Activated CD8-positive, alpha-beta memory T cell treated with anti-CD3 and anti-CD28 coated beads for 1 hour (primary cell): ENCODE measurements at places on chromosomes 7 and 10.

GRCh38 chr7:145696071-145696470 is 420.5 kb upstream of the CNTNAP2 start:
- DNase-seq, result no peak

DNA sequence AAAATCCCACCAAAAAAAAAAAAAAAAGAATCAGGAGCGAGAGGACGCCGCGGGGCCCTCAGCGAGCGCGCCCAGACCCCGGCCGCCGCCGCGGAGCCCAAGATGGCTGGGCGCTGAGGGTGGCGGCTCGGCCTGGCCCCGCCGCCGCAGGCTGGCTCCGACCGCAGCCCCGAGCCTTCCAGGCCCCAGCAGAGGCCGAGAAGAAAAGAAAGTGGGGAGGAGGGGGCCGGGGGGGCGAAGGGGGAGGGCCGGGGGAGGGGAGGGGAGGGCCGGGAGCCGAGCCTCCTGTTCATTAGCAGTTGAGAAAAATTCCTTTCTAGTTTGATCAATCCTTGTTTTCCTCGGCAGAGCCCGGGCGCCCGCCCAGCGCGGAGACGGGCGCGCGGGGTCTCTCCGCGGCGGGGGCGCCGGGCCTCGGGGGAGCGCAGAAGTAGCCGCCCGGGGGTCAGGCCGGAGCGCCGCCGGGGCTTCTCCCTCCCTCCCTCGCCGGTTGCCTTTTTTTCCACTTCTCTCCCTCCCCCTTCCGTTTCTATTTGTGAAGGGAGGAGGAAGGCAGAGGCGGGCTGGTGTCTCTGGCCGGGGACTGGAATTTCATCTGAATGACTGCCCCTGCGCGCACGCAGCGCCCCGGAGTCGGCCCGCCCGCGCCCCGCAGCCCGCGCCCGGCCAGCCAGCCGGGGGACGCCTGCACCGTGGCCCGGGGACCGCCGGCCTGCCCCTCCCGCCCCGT is 778 bp upstream of the TRIM8 start:
- DNase-seq, result no peak

- DNase-seq, result no peak
Observed at GRCh38 chr10:59524348-59524747, 162.0 kb upstream of the FAM13C start.

GRCh38 chr10:94059178-94059883 is 65.6 kb downstream of the PLCE1 start:
- DNase-seq, result no peak

GRCh38 chr10:83685458-83685857 is 453.9 kb upstream of the GHITM start:
- DNase-seq, result no peak

GRCh38 chr10:45255706-45256105 is 59.7 kb downstream of the OR13A1 start:
- DNase-seq, result no peak

DNA sequence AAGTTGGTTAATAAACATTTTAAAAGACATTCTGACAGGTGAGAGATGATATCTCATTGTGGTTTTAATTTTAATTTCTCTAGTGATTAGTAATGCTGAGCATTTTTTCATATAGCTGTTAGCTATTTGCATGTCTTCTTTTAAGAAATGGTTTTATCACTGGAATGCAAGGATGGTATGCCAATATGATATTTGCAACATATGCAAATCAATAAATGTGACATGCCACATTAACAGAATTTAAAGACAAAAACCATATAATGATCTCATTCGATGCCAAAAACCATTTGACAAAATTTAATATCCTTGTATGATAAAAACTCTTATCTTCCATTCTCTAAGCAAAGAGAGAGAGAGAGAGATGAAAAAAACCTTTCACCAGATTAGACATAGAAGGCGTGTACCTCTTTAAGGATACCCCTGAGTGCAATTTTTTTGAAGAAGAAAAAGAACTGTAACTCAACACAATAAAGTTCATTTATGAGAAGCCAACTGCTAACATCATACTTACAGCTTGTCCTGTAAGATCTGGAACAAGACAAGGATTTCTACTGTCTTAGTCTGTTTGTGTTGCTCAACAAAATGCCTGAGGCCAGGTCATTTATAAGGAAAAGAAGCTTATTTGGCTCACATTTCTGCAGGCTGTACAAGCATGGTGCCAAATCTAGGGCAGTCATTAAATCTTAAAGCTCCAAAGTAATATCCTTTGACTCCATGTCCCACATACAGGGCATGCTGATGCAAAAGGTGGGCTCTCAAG is 39.7 kb upstream of the ZMYND11 start:
- DNase-seq, result no peak

GRCh38 chr7:36381056-36381455 is 8.6 kb upstream of the ANLN start:
- DNase-seq, result no peak

DNA sequence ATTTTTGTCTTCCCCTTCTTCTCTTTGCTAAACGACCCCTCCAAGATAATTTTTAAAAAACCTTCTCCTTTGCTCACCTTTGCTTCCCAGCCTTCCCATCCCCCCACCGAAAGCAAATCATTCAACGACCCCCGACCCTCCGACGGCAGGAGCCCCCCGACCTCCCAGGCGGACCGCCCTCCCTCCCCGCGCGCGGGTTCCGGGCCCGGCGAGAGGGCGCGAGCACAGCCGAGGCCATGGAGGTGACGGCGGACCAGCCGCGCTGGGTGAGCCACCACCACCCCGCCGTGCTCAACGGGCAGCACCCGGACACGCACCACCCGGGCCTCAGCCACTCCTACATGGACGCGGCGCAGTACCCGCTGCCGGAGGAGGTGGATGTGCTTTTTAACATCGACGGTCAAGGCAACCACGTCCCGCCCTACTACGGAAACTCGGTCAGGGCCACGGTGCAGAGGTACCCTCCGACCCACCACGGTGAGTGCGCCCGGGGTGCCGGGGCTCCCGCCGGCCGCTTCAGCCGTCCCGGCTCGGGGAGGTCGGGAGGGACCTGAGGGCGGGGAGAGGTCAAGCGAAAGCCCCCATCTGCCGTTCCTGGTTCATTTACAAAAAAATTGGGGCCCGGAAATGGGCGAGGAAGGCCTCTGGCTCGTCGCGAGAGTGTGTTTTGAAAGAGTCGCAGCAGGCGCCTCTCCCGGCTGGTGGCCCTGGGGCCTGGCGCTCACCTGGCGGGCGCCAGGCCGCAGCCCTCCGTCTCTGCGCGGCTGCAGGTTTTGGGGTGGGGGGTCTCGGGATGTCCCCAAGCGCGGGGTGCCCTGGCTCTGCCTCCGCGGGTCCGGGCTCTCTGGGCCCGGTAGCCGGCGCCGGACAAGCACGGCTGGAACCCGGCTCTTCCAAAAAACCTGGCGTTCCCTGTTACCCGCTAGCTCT is 1.2 kb downstream of the GATA3 start:
- DNase-seq, result no peak

GRCh38 chr10:102159051-102159597 is 6.9 kb downstream of the NOLC1 start:
- no peak for DNase-seq

DNA sequence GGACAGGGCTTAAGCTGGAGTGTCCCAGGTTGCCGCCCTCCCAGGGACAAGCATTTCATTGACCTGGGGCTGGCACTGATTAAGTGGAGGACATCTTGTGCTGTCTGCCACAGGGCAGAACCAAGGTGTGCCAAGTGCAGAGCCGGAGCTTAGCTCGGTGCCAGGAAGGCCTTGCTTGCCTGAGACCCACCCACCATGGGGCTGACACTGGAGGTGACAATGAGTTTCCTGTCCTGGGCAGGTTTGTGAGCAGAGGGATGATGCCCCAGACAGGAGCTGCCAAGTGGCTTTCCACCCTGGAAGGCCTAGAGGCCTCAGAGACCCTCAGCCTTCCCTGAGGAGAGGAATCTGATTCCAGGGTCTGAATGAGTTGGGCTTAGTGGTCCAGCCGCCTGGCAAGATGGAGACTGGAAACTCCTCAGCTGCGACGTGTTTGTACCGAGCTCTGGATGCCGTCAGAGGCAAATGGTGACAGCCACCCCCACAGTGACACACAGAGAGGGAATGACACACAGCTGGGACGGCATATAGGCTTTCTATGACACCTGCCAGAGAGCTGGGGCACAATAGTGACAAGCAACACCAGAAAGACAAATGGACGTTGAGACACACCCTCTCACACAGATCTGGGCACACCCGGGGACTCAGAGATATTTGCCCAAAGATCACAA is 2.6 kb downstream of the ADCYAP1R1 start:
- no peak for DNase-seq

GRCh38 chr10:80437227-80437626 is 16.9 kb upstream of the TSPAN14 start:
- no peak for DNase-seq

- DNase-seq, result no peak
Observed at GRCh38 chr7:67407392-67408071, 410.9 kb downstream of the TYW1 start.

DNA sequence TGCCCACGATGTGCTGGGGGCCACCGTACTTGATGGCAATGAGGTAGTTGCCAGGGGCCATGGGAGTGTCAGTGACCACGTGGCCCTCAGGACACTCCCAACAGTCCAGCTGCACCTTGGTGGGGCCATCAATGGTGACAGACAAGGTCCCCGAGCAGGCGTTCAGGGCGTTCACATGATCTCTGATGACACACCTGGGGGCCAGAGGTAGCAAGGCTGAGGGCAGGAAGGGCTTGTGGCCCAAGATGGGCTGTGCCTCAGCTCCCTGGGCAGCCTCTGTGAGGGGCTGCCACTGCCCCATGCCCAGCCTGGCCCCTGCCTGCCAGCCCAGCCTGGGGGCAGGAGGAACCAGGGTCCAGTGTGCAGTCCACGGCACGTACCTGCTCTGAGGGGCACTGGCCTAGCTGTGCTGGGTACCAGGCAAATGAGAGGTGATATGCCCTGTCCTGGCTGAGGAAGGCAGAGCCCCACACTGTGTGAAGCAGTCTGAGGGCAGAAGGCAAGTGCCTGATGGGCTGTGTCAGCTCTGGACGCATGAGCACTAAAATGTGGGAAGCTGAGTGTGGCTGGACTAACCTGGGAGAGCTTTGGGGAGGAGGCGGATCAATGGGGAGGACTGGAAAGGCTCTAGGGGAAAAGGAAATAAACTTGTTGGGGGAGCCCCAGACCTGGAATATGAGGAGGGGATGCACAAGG is 3.5 kb upstream of the KCP start:
- no peak for DNase-seq

DNA sequence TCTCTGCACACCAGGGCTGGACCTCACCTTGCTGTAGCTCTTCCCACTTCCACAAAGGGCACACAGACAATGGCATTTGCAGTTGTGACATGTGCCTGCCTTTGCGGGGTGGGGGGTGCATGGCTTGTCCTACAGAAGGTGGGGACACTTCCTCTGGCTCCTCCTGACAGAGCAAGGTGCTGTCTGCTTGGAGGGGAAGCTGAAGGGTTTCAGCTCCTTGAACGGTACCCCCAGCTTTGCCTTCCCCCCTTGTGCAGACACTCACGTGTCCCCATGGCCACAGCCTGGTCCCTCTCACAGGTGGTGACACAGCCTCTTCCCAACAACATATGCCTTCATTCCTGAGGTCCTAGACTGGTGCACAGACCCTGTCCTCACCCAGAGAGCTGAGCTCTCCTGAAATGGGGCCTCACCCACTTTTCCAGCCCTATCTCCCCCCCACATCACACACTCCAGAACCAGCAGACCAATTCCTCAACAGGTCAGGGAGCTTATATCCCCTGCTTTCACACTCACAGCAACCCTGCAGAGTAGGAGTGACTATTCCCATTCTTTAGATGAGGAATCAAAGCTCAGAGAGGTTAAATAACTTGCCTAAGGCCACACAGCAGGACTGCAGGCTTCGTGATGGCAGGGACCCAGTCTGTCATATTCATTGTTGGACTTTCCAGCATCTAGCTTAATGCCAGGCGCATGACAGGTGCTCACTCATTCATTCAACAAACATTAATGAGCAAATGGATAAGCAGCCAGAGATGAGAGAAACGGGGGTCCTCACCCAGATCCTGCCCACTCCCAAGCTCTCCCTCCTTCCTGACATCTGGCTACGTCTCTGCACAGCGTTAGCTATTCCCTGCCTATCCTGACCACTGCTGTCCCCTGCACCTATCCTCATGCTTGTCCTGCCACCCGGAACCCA is 44.4 kb downstream of the PARP12 start:
- no peak for DNase-seq

- no peak for DNase-seq
Observed at GRCh38 chr7:28055161-28055544, 125.4 kb downstream of the JAZF1 start.

- DNase-seq, result no peak
Observed at GRCh38 chr7:33880787-33881186, 24.6 kb upstream of the BMPER start.

GRCh38 chr10:77031531-77032187 is 605.9 kb downstream of the KCNMA1 start:
- DNase-seq, result no peak

DNA sequence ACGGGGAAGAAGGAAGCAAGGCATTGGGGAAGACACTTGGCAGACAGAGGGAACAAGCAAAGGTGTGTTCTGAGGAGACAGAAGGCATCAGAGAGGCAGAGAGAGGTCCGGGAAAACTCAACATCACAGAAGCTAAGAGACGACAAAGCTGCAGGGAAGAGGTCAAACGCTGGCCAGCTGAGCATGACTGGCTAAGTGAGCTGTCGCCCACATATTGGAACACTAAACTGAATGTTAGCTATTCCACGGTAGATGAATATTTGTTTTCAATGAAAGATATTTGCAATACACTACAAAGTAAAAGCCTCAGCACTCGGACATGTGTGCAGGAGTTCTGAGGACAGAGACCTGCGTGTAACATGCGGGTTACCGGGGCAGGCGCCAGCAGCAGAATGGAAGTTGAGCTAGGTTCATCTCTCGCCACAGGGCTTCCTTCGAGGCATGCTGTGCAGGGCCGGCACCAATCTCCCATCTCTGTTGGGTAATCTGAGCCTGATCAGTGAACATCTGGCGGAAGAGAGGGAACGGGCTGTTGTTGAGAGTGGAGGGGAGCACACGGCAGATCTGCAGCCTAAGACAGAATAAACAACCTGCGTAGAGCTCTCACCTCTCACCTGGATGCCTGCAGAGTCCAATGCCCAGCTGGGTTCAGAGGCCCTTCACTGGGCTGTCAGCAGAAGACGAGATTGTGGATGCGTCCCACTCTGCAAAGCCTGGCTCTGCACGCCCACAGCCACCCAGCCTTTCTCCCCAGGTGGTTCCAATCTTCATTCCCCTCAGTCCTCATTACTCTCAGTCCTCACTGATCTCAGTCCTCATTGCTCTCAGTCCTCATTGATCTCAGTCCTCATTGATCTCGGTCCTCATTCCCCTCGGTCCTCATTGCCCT is 35.9 kb downstream of the INSIG1 start:
- no peak for DNase-seq

DNA sequence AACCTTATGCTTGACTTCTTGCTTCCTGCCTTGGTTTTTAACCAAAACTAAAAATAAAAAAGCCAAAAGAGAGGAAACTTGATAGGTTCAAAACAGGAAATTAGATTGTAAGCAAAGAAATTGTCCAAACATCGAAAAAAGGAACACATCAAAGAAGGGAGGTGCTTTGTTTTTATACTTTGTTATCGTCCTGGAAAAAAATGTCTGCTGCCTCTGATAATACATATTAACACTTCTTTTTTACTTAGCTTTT is 286.6 kb upstream of the C7orf33 start:
- no peak for DNase-seq

DNA sequence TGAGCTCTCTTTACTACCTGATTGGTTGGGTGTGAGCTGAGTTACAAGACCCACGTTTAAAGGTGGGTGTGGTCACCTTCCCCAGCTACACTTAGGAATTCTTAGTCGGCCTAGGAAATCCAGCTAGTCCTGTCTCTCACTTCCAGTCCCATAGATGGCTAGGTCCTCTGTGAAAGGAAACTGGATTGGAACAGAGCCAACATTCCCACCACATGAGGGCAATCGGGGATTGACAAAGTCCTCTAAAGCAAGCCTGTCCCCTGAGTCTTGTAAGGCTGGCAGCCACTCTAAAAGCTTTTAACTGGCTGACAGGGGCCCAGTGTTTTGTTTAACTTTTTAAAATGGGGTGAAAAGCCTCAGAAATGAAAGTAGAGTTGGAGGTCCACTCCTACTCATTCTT is 15.1 kb upstream of the CROT start:
- DNase-seq, result no peak
